NCI-H748 treated with DMSO at 0.1 percent for 48 hours (cell line): ENCODE measurements at places on chromosomes 11 and 22.

DNA sequence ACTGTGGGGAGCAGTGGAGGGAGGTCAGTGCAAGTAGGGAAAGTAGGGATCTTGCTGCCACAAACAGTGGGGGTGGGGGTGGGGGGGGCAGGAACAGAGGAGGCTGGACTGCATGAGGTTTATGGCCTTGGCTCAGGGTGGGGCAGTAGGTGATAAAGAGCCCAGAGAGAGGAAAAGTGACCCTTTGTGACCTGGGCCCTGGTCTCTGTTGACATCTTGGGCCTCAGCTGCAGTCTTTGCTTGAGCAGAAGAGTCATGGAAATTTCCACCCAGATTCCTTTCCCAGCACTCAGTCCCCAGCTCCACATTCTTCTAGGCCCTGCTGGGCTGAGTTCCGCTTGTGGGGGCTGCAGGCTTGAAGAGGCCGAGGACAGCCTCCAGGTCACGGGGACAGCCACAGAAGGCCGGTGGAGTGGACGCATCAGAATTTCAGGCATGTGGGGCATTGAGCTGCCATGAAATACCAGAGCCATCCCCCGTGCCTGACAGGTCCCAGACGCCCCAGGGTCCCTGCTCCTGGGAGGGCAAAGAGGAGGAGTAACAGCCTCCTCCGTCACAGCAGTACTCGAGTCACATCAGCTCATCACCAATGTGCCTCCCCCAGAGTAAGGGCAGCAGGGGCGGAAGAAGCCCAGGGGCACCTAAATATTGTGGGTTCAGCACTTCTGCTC is 9.7 kb upstream of the MALAT1 start:
- no peak for DNase-seq

DNA sequence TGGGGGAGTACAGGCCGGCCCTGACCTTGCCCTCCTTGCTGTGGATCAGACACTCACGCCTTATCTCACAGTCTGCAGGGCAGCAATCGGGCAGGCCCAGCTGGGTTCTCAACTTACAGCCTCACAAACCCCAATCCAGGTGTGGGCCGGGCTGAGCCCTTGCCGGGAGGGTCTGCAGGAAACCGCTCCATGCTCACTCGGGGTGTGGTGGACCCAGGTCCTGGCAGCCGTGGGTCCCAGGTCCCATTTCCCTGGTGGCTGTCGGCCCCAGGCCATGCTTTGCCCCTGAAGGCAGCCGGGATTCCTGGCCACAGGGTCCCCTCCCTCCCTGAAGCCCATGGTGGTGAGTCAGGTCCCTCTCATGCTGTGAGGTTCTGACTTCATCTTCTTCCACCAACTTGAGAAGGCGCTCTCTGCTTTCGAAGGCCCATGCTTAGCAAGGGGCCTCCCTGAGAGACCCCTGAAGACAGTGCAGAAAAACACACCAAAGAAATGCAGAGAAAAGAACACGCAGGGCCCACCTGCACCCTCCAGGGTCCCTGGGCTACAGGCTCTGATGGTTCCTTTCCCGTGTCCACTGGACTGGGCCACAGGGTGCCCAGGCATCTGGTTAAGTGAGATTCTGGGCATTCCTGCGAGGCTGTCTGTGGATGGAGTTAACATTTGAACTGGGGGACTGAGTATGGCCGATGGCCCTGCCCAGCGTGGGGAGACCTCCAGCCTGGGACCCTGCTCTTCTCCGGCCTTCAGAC is 588.2 kb downstream of the BRD1 start:
- DNase-seq: no peak

GRCh38 chr22:33962409-33962808 is 42.1 kb upstream of the LARGE1 start:
- no peak for DNase-seq

- no peak for DNase-seq
Observed at GRCh38 chr11:122068141-122068540, 47.9 kb downstream of the BLID start.

DNA sequence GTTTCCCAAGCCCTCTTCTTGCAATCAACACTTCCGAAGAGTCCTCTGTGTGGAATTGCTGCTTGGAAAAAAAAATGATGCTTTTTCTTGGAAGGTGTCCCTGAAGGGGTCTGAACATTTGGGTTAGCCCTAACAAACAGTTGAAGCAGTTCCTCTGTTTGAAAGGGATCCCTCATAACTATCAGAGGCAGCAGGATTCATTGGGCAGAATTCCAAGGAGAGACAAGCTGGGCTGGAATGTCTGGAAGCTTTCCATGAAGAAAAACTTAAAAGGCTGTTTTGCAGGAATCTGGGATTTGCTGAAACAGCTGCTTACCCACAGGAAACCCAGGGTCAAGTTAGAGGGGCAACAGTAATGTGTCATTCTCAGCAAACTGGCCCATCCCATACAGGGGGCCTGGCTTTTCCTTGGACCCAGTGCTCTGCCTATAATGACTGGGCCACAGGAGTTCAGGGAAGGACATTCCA is 3.1 kb downstream of the CSNK2A3 start:
- DNase-seq: no peak

DNA sequence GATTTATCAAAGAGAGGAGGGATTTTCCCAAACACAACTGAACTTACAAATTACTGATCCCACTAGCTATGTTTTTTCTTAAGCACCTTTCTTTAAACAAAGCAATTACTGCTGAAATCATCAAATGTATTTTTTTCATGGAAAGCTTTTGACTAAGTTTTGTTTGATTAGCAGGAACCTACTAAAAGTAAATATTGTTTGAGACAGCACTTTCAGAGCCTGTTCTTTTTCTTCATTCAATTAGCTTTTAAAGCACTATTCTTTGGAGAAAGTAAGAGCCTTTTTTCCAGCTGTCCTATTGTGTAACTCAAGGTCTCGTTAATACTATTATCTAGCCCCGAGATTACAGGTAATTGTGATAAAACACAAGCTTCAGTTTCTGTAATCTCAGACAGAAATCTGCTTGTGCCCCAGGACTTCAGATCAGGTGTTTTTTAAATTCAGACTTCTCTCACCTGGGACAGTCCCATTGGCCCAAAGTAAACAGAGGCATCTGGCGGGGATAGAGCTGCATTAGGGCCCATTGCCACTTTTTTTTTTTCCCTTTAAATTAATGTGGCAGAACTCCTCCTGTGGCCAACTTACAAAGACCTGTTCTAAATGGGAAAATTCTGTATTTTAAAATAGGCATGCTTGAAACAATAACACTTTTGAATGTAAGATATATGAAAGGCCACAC is 11.0 kb downstream of the CSTPP1 start:
- peak; percentile 82 for DNase-seq

GRCh38 chr22:30386608-30386959 is 627 bp downstream of the RNF215 start:
- DNase-seq: no peak

GRCh38 chr22:24564376-24565058 is 8.7 kb downstream of the SNRPD3 start:
- DNase-seq: no peak

GRCh38 chr11:75204012-75204674 is 36.4 kb upstream of the TPBGL start:
- DNase-seq: no peak

DNA sequence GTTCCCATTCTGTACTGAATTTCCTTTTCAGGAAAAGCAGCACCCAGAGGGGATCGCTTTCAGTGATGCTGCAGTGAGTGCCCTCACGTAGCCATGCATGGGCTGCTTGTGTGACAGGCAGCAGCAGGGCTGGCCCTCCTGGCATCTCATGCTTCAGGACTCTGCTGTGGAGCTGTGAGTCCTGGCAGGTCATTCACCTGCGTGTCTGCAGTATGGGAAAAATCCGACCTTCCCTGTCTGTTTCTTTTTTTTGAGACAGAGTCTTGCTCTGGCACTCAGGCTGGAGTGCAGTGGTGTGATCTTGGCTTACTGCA is 13.4 kb downstream of the GLB1L2 start:
- DNase-seq: no peak

DNA sequence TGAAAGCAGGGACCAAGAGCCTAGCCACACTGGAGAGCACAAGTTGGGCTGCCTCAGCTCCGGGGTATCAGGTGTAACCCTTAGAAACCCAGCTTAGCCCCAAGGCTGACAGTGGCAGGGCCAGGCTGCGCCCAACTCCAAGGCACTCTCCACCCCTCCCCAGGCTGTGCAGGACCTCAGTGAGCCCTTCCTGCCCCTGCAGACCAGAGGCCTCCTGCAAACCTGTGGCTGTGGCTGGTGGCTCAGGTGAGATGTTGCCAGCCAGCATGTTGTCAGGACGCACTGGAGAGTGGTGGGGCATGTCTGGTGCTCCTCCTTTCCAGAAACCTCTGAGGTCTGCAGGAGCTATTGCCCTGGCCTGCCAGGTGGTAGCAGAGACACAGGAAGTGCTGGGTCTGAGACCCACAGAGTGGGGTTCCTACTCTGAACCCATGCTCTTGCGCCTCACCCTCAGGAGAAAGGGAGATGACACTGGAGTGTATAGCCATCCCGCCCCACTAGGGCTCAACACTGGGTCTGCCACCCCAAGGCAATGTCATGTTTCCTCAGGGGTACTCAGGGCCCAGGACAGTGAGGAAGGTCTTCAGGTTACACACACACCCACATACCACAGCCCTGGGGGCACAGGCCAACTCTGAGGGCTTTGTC is 2.4 kb upstream of the SCARF2 start:
- DNase-seq: no peak

DNA sequence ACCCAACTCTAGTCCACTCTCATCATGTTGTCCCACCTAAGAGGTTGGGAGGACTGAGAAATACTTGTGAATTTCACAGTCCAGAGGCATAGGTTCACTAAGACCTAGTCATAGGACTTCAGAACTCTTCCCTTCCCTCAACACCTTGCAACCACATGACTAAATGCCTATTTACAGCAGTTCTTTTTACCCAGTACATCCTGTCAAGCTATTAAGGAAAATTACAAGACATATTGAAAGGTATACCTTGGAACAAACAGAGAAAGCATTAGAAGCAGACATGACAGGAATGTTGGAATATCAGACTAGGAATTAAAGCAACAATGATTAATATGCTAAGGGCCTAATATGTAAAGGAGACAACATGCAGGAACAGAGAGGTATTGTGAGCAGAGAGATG is 563.8 kb upstream of the LRRC4C start:
- no peak for DNase-seq

DNA sequence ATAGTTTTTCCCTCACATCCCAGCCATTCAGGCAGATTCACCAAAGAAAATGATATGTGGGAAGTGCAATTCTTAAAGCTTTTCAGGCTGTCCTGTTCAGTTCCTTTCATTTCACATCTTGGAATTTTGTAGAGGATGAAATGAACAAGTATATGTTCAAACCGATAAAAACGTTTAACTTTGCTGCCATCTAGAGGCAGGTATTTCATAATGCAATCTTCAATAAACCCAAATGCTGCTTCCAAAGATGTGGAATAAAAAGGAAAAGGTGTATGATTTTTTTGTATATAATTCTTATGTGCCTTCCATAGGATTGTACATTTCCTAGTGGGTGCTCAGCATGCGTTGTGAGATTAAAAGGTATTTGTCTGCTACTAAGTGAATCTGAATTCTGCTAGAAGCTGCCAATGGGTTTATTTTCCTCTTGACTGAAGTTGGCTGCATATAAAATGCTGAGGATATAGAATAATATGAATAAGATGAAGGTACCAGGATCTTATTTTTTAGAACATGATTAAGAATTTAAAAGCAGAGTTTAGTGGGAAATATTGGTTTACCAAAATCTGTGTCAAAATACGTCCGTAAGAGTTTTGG is 199.3 kb downstream of the PGR start:
- peak; percentile 16 for DNase-seq

DNA sequence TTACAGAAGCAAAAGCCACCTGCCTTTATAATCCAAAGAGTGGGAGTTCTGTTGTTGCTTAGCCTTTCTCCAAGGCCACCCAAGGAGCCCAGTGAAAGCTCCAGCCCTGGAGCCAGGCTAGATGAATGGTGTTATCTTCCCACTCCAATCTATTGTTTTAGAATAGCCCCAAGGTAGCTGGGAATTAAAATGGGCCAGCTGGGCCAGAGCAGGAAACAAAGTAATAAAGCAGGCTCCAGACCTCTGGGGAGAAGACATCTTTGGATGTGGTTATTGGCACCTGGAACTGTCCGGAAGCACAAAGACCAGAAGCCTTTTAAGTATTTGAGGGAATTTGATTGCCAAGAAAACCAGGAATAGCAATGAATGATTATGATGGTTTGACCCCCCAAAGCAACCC is 8.8 kb downstream of the C11orf96 start:
- DNase-seq: no peak

- DNase-seq: peak; percentile 61
Observed at GRCh38 chr11:11036848-11037732, 179.2 kb upstream of the ZBED5 start.

DNA sequence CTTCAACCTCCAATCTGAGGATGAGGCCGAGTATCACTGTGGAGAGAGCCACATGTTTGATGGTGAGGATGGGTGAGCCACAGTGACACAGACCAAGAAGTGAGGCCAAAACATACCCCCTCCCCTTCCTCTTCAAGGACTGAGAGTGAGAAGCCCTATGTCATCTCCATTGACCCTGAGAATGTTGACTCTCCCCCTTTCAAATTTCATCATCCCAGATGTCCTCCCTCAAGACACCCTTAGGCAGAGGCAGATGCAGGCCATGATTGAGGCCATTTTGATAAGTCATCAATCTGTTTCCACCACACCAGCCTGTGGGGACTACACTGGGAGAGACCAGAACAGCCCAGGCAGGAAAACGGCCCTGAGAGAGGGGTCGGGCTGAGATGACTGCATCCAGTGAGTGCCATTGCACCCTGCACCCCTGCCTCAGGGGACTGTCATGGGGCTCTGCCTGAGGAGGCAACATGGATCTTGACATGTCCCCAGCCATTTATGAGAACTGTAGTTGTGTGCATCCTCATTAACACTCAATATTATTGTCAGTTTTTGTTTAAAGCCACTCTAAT is 84.2 kb upstream of the IGLL5 start:
- no peak for DNase-seq

DNA sequence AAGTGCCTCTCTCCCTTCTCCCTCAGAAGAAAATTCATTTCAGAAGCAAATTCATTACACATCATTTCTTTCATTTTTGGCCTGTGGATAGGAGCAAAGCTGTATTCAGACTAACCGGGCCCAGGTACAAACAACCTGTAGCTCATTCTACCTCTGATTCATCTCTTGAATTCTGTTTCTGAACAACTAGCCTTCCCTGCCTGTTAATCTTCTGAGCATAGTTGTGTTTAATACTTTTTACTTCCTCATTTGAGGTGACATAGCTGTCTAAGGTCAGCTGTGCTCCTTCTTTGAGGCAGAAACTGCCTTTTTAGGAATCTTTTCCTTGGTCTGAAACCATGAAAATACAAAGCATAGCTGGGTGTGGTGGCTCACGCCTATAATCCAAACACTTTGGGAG is 12.6 kb upstream of the IL18BP start:
- no peak for DNase-seq

GRCh38 chr22:27247701-27248434 is 553.7 kb downstream of the MN1 start:
- no peak for DNase-seq
